Stimulated activated naive CD8-positive, alpha-beta T cell treated with anti-CD3 and anti-CD28 coated beads, Interleukin-15, amount 100 ng/mL, for 72 hours (primary cell): ENCODE measurements at places on chromosomes 12 and 14.

GRCh38 chr12:85367936-85368335, 87.9 kb downstream of the ALX1 start:
- no peak for DNase-seq

DNA sequence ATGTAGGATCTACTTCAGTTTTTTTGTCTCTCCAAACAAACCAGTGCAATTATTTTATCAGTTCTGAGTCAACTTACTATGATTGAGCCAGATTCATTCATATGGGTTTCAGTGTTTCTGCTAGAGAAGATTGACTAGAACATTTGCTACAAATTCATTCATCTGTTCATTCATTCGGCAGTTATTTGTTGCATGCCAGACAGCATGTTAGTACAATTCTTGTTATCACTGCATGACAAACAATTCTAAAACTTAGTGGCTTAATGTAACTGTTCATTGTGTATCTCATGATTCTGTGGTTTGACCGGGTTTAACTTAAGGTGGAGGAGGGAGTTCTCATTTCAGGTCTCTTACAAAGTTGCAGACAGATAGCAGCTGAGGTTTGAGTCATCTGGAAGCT, 52.3 kb downstream of the POLR3B start:
- no peak for DNase-seq

DNA sequence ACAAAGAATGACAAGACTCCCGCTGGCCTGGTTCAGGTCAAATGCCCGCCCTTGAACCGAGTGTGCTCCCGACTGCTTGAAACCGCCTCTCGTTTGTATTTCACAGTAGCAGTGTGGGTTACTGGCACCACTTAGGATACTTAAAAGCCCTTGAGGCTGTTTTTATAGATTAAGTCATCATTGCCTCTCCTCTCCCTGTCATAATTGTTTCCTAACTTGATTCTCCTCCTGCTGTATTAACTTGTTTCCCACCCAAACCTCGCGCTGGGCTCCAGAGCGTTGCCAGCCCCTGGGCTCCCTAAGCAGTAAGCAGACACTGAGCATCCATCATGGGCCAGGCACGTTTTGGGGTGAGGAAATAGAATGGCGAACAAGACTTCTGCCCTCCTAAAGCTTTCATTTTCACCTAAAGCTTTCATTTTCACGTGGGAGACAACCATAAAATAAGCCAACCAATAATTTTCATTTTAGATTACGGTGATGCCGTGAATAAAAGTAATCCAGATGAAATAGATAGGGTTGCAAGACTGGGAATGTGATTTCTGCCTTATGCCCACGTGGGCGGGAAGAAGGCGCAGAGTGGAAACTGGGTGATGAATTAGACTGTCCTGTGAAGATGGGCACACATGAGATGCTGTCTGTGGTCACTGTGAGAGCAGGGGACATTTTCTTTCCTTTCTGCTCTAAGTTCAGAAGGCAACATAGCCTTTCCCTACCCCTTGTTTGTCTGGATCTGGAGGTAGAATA, 97.5 kb downstream of the PPP2R5C start:
- DNase-seq = no peak

DNA sequence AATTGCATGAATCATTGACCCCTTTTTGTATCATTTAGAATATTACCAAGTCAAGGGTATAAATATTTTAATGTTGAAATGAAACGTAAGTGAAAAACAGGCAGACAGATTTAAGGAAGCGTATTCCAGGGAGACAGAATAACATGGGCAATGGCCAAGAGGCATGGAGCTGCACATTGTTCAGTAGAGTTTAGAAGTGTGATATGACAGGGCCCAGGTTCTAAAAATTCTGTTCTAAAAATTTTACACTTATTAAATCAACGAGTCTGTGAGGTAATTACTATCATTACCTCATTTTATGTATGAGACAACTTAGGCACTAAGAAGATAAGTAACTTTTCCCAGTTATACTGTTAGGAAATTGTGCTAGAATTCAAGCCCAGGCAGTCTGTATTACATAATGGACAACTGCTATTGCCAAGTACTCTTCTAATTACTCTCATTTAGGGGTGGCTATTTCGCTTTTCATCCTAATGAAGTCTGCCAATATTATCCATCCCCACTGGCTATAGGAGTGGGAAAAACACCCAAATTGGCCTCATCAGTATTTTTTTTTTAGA, 103.2 kb upstream of the NAV3 start:
- no peak for DNase-seq

GRCh38 chr14:44316647-44317440, 190.2 kb downstream of the FSCB start:
- no peak for DNase-seq

DNA sequence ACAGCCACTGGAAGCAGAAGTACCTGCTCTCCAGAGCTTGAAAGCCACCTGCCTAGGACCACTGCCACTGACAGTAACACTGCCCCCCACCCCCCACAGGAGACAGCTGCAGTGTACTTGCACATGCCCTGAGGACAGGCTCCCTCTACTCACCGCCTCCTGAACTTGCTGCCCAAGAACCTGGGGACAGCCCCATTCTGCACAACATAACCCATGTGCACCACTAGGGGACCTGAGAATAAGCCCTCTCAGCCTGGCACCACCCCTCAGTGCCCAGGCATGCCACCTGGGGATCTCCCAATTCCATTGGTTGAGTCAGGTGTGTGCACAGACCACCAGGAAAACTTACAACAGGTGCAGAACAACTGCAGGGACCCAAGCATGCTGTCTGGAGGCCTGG, 67.1 kb upstream of the KIF21A start:
- DNase-seq = no peak
